WTC11 (cell line): ENCODE measurements at places on chromosomes 12 and 14.

DNA sequence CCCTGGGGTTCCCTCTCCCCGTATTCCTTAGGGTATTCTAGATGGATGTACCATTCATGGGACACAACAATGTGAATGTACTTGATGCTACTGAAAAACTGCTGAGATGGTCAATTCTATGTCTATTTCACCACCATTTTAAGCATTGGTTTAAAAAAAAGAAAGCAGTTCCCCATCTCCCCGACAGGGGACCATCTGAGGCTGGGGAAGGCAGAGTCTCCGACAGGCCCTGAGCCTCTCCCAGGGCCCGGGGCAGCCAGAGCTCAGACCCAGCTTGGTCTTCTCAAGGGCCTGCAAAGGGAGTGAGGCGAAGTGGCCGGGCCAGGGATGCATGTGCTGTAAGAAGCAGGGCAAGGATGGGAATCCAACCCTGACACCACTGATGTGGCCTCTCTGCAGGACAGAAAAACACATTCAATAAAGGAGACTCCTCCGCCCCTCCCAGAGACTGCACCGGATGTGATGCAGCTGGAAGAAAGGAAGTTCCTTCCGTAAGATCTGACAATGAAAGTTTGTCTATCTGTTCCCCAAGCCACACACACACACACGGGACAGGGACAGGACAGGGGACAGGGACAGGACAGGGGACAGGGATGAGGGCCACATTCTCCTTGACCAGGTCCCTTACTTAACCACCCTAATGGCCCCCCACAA is 234.1 kb downstream of the BCL11B start:
- DNase-seq = peak; percentile 56

- DNase-seq = no peak
Measured at GRCh38 chr14:77691259-77691658, 16.6 kb downstream of the ALKBH1 start.

DNA sequence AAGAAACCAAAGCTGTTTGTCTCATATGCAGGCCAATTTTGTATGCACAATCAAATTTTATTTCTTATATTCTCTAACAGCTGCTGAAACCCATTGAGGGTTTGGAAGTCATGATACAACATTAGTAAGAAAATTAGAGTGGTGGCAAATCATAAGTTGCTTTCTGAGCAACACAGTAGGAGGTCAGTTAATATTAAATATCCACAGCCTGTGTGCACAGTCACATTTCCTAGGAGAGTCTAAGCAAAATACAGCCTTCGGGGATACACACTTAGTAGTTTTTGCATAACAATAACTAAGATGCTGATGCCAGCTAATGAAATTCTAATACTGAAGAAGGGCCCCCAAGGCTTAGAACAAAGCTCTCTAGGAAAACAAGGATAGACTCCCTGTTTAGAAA is 209.6 kb upstream of the E2F7 start:
- no peak for DNase-seq

GRCh38 chr14:68509188-68509983 is 283.5 kb downstream of the ZFP36L1 start:
- DNase-seq = no peak

DNA sequence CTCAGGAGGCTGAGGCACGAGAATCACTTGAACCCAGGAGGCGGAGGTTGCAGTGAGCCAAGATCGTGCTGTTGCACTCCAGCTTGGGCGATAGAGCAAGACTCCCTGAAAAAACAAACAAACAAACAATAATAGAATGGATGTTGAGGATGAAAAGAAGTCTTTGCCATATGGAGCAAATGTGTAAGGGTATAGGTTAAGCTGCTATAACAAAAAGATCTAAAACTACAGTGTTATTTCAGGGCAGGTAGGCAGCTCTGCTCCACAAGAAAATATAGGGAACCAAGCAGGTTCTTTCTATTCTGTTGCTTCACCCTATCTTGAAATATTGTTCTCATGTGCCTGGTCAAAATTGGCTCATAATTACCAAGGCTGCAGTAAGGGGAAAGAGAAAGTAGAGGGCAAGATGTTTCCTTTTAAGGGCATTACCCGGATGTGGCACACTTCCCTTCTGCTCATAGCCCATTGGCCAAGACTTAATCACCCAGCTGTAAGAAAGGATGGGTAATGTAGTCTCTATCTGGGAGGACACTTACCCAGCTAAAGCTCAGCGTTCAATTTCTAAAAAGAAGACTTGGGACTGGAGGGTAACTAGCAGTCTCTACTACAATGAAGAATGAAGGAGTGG is 23.5 kb downstream of the SDSL start:
- no peak for DNase-seq

DNA sequence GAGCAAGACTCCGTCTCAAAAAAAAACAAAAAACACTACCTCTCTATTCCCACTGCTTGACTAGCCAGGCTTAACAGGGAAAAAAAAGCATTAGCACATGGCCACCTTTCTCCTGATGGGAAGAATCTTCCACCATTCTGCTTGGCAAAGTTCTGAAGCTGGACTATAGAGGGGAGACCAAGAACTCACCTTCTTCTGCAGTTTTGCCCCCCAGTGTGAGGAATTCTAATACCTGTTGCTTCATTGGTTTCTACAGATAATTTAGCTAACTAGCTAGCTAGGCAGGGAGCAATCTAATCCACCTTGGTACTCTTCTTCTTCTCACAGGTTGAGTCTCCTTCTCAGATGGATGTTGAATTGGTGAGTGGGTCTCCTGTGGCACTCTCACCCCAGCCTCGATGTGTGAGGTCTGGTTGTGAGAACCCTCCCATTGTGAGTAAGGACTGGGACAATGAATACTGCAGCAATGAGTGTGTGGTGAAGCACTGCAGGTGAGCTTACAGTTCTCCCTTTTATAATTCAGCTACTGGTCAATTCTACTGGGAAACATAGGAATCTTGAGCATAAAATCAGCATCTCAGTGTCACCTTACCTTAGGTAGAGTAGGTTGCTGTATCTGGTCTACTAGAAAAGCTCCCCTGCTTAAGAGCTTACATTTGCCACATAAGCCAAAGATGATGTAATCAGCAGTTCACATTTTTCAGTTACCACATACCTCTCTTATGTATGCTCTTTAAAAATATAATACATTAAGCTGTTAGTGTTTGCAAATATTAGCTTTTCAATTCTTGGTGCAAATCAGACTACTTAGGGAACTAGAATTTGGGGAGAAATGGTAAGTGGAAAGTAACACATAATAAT is 16.0 kb downstream of the METTL3 start:
- DNase-seq = no peak

DNA sequence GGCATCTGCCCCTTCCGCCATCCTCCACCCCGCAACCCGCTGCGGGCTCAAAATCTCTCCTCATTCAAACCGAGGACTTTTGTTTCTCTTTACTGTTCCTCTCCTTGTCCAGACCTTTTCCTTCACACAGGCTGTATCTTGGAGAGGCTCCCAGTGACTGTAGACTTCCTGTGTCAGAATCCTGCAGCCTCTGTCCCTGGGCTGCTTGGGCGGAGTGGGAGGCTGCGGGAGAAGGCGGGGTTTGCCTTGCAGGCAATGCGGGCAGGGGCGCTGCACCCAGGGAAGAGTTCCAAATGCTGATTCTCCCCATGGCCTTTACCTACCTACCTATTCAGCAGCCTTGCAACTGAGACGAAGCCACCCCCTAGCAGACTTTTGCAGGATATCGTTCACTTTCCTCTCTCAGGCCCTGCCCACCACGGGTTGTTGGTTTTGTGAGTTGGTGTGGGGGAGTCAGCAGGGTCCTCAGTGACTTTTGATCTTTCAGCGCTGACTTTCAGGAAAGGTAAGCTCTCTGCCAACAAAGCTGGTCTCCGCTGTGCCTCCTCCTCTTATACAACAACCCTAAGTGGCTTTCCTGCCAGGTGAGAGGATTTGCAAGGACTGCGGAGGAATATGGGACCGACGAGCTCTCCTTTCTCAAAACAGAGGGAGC is 79.0 kb upstream of the KCNA1 start:
- no peak for DNase-seq

- DNase-seq = peak; percentile 32
Measured at GRCh38 chr14:106372870-106373652, 846.7 kb downstream of the TMEM121 start.

- no peak for DNase-seq
Measured at GRCh38 chr14:101129521-101130167, 226.1 kb upstream of the RTL1 start.

GRCh38 chr12:76976777-76977382 is 88.5 kb downstream of the E2F7 start:
- no peak for DNase-seq

DNA sequence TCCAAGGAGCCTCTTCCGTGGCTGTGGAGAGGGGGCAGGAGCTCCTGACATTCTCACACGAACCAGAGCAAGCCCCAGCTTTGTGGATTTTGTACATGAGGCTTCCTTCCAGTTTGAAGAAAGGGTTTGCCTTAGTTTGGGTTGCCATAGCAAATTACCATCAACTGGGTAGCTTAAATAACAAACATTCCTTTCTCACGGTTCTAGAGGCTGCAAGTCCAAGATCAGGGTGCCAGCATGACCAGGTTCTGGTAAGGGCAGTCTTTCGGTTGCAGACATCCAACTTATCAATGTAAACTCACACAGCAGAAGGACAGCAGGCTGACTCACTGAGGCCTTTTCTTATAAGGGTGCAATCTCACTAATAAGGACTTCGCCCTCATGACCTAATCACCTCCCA is 25.9 kb upstream of the STAB2 start:
- no peak for DNase-seq

- DNase-seq = no peak
Measured at GRCh38 chr14:103128631-103129300, 5.5 kb downstream of the TNFAIP2 start.

DNA sequence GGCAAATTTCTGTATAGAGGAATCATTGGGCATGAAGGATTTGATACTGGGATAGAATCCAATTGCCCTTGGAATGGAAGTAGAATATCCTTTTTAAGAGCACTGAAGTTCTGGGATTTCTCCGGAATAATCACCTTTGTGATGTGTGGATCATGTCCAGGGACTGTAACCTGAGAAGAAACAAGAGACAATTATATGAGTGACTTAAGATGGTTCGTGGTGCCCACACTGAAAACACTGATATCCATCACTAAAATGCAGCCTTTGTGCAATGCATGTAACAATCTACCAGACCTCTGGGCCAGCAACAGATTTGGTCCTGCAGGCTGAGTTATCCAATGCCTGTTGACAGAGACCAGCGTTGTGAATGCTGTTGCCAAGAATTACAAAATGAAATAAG is 48.5 kb downstream of the MDM2 start:
- no peak for DNase-seq

- no peak for DNase-seq
Measured at GRCh38 chr12:30286345-30286926, 409.2 kb downstream of the IPO8 start.

GRCh38 chr12:27644158-27644845 is 51.9 kb upstream of the REP15 start:
- no peak for DNase-seq

DNA sequence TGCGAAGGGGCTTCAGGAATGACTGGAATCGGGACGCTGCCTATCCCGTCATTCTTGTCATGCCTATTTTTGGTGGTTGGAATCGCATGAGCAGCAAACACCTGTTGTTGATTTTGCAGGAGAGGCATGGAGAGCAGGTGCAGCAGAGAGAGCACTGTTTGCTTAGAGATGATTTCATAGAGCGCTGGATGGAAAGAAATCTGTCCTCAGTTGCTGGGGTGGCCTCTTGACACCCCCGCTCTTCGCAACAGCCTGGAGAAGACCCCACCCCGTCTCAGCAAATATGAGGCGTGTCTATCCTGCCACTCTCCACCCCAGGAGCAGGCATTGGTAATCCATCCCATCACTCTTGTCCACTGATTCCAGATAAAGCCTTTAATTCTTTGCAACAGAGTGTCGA is 19.3 kb upstream of the NCOR2 start:
- no peak for DNase-seq

GRCh38 chr14:77961847-77962580 is 162.1 kb downstream of the ADCK1 start:
- DNase-seq = no peak

- no peak for DNase-seq
Measured at GRCh38 chr14:25929881-25930615, 667.8 kb downstream of the NOVA1 start.

DNA sequence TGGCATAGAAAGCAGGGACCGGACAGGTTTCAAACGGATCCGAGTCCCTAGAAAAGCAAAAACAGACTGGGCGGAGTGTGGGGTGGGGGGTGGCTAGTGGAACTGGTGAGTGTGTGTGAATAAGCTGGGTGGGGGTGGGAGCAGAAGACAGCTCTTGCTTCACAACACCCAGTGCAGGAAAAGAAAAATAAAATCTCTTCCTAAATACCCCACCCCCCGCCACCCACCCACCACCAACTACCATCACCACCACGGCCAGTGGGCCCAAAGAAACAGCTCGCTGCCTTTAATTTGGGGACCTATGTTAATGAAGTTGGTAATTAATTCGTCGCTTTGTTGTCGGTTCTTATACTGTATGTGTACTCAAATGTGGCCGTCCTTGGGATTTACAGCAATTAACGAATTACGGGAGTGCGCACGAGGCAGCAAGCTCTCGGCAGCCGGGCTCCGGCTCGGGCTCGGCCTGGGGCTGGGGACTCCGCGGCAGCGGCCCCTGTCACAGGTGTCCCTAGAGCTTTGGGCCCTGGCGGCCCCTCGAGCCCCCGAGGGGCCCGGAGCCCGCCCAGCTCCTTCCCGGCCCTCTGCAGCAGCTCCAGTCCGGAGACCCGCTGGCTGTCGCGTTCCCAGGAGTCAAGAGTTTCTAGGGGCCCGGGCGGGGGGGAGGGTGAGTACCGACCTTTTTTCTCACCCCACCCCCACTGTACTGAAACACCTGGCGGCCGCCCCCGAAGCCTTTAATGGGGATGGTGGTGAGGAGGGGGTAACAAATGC is 1.5 kb upstream of the OTX2 start:
- DNase-seq = peak; percentile 53

GRCh38 chr14:93520053-93520607 is 89.4 kb downstream of the UNC79 start:
- DNase-seq = no peak

GRCh38 chr14:76939015-76939742 is 89.3 kb downstream of the IRF2BPL start:
- DNase-seq = no peak

- DNase-seq = no peak
Measured at GRCh38 chr12:3129301-3130056, 52.3 kb downstream of the TSPAN9 start.

DNA sequence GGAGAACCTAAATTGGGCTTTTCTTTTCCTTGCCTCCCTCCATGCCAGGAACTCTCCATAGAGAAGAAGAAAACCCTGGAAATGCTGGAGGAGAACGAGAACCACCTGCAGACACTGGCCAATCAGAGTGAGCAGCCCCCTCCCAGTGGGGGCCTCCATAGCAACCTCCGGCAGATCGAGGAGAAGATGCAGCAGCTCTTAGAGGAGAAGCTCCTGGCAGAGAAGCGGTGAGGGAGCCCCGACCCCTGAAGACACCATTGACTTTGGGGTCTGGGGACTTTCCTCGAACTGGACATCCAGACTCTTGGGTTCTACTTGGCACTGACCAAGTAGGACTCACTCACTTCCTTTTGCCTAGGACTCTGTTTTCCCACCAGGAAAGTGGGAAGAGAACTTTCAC is 41.4 kb downstream of the PLEKHD1 start:
- no peak for DNase-seq

GRCh38 chr12:124504273-124505000 is 63.0 kb downstream of the NCOR2 start:
- DNase-seq = no peak

GRCh38 chr14:72894323-72894622 is 372 bp upstream of the DPF3 start:
- no peak for DNase-seq

- no peak for DNase-seq
Measured at GRCh38 chr12:50626026-50626425, 121.2 kb downstream of the DIP2B start.

GRCh38 chr14:77908847-77909246 is 108.9 kb downstream of the ADCK1 start:
- no peak for DNase-seq

GRCh38 chr14:79436335-79436734 is 775.0 kb downstream of the DIO2 start:
- no peak for DNase-seq
